Stimulated activated CD4-positive, alpha-beta T cell treated with anti-CD3 and anti-CD28 coated beads, Interleukin-12 subunit alpha, Interleukin-12 subunit beta, amount 100 ng/mL, for 4 hours (primary cell): ENCODE measurements at places on chromosomes 12 and 14.

DNA sequence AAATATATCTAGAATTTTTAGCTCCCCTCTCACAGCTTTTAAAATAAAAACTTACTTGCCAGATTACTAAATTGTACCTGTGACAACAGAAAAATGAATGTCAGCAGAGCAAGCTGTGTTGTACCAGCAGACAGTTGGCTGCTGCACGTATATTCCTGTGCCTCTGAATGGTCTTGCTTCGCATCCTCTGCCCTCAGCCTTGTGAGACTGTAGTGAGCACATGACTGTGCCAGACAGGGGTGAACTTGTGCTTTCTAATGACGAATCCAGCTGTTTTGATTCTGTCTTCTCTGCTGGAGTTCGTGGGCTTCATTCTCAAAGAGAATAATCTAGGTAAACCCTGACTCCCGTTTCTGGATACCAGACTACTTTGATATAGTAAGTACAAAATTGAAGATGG is 58.3 kb upstream of the FRMD6 start:
- DNase-seq = no peak

DNA sequence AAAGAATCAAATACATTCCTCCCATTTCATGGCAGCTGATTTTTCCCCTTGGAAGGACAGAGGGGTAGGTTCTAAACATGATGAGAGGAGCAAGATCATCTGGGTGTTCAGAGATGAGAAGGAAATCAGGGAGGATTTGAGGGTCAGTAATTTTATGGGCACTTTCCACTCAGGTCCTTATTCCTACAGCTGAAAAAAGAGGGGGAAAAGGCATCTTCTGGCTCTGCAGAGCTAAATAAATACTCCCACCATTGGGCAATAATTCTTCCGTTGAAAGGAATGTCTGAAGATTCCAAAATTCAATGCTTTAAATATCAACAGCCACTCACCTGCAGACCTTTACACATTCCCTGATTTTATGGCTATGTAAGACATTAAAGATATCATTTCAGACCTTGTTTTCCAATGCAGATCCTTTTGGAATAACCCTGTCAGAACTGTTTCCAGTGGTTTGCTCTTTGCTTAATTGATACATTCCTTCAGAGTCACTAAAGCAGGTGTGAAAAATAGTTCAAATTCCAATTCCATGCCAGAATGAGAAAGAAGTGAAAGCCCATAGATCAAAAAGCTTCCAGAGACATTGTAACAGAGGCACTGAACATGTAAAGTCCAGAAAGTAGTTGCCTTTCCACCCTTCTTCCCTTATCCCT is 233.3 kb upstream of the KRR1 start:
- DNase-seq = no peak

DNA sequence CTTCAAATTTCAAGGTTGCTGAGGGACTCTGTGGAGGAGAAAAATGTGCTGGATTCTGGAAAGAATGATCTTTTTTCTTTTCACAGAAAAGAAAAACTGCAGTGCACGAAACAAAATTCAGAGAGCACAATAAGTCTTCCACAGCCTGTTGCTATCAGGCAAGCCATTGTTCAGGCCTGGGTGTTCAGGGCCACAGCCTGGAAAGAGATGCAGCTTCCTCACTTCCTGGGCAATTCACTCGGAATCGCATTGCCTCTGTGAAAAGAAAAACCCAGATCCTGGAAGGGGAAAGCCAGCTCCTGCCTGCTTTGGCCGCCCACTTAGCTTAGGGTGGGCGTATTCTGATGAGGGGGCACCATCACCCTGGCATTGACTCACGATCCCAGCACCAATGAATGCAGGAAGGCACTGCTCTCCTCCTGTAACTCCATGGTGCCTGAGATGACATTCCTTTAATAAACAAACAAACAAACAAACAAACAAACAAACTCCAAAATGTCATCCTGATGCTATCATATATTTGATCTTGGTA is 863.9 kb downstream of the BCL11B start:
- DNase-seq = no peak

GRCh38 chr14:96269359-96269710 is 13.3 kb downstream of the BDKRB1 start:
- DNase-seq = no peak

DNA sequence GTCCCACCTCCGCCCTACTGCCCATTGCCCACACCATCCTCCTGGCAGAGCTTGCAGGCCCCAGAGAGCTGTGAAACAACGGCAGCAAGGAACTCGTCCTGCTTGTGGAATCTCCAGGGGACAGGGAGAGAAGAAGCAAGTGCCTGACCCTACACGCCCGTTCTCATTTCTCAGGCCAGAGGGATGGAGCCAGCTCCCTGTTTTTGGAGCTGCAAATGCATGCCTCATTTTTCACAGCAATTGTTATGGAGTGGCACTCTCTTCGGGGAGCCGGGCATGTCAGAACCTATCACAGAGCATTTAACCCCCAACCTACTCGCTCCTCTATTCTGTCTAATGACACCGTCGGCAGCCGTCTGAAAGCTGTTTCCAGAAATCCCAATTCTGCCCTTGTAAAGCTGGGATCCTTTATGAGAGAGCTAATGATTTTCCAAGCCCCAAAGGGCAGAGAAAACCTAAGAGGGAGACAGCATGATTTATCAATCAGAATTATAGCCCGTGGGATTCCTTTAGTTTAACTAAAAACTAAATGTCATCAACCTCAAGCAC is 222.3 kb upstream of the NOS1 start:
- no peak for DNase-seq

- no peak for DNase-seq
These were observed 153.5 kb downstream of the KCNA5 start for GRCh38 chr12:5197131-5197530.

- peak; percentile 84 for DNase-seq
These were observed 424 bp downstream of the TEDC1 start for GRCh38 chr14:105491366-105491973.

DNA sequence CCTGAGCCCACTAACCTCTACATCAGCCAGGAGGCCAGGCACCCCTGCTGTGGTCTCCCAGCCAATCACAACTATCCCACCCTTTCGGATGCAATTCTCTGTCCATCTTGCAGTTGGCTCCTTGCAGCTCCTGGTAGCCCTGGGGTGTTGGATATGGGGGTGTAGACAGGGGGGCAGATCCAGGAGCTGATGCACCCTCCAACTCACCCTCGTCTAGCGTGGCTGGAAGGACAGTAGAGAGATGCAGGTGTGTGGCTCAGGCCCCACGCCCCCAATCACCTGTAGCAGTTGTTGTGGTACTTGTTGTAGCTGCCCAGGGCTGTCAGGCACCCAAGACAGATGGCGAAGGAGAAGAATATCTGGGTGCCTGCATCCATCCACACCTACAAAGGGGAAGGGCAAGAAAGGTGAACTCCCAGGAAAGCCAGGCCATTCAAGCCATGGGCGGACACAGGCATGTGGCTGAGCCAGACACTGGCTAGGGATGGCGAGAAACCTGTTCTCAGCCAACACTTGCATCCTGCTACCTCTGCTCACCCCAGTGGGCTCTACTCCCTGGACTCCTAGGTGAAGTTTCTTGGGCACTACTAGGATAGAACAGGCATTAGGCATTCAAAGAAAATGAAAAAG is 13.4 kb upstream of the SLC6A12 start:
- no peak for DNase-seq

- DNase-seq = no peak
These were observed 159.9 kb upstream of the NOS1 start for GRCh38 chr12:117521346-117521745.

- DNase-seq = no peak
These were observed 37.2 kb downstream of the RAD51B start for GRCh38 chr14:67856827-67857226.

DNA sequence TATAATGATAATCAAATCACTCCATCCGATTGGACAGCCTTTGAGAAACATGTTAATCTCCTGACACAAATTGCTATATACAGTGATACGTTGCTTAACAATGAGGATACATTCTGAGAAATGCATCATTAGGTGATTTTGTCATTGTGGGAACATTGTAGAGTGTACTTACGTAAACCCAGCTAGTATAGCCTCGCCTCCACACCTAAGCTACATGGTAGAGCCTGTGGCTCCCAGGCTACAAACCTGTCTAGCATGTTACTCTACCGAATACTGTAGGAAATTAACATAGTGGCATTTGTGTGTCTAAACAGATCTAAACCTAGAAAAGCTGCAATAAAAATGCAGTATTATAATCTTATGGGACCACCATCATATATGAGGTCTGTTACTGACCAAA is 128.6 kb upstream of the PWP1 start:
- no peak for DNase-seq
